ENCODE measurements at places on chromosomes 13 and 19.

GRCh38 chr13:72774019-72774418 lies 7.7 kb downstream of the DIS3 start:
- DNase-seq, result no peak

DNA sequence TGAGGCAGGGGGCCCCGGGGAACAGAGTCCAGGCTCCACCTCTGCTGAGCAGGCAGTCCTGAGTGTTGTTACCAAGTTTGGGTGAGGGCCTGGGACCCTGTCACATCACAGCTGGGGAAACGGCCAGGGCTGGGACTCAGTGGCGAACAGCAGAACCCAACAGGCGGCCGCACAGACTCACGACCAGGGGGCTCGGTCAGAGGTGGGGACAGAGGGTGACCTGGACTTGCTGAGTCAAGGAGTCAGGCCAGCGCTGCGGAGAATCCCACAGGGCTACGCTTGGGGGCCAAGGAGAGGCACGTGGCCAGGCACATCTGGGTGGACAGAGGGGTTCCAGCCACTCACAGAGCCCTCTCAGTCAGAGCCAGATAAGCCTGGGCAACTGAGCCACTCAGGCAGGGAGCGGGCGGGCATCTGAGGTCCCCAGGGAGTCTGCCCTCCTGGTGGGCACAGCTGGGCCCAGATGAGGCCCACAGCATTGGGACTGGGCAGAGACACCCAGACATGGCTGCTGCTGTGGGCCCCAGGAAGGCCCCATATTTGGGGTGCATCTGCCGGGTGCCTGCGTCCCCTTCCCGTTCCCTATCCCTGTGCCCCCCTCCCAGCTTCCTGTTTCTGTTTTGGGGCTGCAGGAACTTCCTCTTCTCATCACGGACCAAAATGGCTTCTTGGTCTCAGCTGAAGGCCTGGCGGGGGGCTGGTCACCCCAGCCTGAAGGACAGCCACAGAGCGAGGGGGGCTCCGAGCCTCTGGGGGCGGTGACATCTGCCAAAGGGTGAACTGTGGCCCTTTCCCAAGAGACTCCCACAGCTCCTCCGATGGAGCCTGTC lies 34.0 kb downstream of the CEBPA start:
- DNase-seq, result no peak

GRCh38 chr19:19250196-19250801 lies 22.8 kb downstream of the TM6SF2 start:
- no peak for DNase-seq

DNA sequence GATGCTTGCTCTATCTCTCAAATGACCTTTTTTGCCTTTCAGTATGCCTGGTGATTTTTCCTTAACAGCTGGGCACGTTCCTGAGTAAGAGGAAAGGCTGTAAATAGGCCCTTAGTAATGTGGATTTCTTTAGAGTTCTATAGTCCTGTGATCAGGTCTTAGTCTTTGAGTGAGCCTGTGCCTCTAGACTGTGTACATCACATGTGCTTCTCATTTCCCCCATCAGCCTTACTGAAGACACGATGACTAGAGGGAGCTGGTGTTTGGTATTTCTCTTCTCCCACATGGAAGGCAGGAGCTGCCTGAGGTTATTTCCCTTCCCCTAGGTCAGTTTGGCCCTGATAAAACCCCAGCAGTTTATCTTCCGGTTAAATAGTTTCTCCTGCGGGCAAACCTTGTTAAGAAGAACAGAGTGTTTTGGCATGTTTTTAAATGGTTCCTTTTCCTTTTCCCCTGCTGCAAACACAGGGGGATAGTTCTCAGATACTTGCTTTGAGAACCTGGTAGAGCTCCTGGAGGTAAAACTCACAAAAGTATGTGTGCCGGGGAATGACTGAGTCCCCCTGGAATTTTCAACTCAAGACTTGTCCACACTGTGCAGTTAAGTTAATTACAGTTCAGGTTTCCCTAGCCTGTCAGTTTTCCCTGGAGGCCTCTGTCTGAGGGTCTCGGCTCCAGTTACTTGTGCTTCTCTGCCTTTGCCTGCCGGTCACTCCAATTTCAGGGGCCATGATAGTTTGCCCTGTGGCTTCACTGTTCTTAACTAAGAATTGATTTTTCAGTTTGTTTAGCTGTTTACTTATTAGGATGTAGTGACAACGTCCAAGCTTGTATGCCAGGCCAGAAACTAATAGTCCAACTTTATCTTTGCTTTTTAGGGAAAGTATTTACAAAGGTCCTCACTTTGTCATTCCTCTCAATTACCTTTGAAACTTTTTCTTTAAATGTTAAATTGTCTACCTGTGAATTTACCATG lies 94.4 kb downstream of the URI1 start:
- no peak for DNase-seq

GRCh38 chr19:40257096-40257517 lies 28.0 kb downstream of the AKT2 start:
- DNase-seq, result no peak

DNA sequence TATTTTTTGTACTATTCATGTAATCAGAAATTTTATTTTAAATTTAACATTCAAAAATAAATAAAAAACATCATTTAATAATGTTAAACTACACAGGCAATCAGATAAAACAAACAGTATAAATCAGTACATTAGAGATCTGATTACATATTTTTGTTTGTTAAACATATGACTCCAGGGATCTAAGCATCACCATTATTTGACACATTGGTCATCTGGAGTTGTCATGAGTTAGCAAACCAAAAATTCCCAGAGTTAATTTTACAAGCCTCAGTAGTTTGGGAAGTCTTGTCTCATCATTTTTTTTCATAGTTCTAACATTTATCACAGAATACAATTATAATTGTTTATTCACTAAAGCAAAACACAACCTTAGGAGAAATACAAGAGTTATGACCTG lies 770.8 kb upstream of the SLITRK6 start:
- DNase-seq, result no peak

DNA sequence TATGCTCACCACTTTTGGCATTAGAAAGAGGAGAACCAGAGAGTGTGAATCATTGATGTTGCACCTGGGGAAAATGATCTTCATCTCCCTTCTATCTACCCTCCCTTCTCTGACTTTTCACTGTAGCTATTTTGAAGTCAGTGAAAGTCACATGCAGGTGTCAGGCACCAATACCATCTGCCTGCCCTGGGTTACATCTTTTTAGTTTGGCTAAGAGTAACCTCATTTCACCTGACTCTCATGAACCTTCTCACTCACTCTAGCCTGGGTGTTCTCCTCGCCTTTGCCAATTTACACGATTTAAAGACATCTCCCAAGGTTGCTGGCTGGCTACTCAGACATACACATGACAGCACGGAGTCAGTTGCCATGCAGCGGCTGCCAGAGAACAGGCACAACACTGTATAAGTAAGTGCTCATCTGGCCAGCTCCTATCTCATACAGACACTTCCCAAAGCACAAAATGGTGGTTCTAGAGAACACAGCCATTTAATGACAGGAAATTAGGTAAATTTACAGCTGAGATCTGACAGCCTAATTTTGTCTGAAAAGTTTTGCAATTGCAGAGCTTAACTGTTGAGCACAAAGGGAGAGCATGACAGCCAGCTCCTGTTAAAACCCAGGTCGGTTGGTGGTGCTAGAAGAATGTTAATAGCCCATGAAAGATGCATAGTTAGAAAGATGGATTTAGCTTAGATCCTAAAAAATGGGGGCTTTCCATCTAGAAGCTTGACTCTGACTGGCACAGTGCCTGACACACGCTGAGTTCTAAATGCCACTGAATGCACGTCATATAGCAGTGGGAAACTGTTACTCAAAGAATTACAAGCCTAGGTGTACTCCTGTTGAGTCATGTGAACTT lies 32.5 kb downstream of the LCP1 start:
- DNase-seq, result no peak

DNA sequence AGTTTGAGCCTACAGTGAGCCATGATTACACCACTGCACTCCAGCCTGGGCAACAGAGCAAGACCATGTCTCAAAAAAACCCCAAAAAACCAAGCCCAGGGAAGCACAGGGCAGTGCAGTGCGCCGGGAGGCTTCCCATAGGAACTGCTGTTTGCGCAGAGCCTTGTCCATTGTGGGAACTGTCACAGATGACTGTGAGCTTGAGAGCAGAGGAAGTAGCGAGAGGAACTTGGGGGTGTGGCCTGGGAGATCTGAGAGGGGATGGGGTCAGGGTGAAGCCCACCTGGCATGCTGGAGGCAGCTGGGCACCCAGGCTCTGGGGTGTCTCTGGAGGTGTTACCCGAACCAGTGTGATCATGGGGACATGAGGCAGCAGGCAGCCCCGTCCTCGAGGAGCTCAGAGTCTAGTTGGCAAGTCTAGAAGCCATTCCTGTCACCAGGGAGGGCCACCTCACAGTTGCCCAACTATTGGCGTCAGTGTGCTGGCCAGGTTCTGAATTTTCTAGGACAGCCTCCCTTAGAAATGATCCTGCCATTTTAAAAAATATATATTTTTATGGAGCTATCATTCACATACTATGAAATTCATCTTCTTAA lies 10.4 kb downstream of the KDM4B start:
- no peak for DNase-seq

GRCh38 chr13:55229906-55230569 lies 1910.7 kb upstream of the PRR20A start:
- DNase-seq, result no peak

GRCh38 chr13:83943530-83944279 lies 61.4 kb upstream of the SLITRK1 start:
- peak; percentile 1 for DNase-seq

GRCh38 chr19:7507884-7508283 lies 8.0 kb upstream of the ZNF358 start:
- DNase-seq, result no peak

DNA sequence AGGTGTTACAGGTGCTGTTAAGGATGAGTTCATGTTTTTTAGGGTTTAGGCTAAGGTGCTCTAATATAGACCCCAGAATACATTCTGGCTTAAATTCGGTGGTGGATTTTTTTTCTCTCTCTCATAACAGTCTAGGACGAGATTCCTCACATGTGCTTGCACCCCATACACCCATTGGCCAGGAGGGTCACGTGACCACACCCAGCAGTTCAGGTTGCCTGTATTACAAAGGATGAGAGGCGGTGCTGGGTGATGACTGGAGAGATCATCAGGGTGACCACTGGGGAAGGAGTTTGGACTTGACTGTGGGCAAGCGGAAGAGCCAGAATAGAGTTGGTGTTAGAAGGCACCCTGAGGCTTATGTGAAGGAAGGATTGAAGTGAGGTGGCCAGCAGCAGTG lies 27.7 kb downstream of the PPP2R1A start:
- DNase-seq, result no peak

- no peak for DNase-seq
Measured at GRCh38 chr19:12867120-12868099, 13.8 kb downstream of the DNASE2 start.

DNA sequence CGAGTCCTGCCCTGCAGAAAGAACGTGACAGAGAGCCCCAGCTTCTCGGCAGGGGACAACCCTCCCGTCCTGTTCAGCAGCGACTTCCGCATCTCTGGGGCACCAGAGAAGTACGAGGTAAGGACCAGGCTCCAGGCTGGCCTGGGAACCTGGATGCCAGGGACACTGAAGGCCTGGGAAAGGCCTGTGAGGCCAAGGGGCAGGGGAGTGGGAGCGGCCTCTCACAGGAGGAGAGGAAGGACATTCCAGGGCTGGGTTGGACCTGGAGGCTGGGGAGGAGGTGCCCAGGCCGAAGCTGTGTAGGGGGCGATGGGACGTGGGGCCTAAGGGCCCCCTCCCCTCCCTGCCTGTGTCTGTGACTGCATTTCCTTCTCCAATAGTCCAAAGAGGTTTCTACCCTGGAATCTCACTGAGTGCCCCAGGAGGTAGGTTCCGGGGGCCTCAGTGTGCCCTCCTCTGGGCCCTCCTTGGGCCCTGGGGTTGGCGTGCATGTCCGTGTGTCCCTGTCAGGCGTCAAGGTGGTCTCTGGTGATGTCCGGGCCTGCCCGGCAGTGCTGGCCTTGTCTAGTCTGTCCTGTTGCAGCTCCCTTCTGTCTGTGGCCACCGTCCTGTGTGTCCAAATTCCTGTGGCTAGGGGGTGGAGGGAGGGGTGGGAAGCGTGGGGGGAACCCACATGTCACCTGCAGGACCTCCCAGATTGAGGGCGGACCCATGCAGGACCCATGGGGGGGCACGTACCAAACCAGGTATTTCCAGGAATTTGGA lies 16.9 kb upstream of the CD22 start:
- DNase-seq, result no peak

GRCh38 chr13:98466634-98467236 lies 110.2 kb downstream of the STK24 start:
- no peak for DNase-seq

- no peak for DNase-seq
Measured at GRCh38 chr13:51765142-51765515, 38.8 kb downstream of the DHRS12 start.

DNA sequence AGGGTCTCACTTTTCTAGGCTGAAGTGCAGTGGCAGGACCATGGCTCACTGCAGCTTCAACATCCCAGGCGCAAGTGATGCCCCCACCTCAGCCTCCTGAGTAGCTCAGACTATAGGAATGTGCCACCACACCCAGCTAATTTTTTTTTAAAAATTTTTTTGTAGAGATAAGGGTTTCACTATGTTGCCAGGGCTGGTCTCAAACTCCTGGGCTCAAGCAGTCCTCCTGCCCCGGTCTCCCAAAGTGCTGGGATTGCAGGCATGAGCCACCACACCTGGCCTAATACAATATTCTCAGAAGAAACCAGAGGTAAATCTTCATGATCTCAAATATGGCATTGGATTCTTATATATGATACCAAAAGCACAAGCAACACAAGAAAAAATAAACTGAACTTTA lies 47.7 kb downstream of the FLT1 start:
- DNase-seq, result no peak

- peak; percentile 98 for DNase-seq
Measured at GRCh38 chr19:1269065-1269477, at the start of gene CIRBP. CIRBP (plus strand) TSS chr19:1269332; CDS start chr19:1270934, 1,602 bp downstream.

- no peak for DNase-seq
Measured at GRCh38 chr19:32103541-32103940, 241.9 kb upstream of the ZNF507 start.

- no peak for DNase-seq
Measured at GRCh38 chr19:35755550-35756376, 1.1 kb downstream of the HSPB6 start.

GRCh38 chr13:32165796-32166195 lies 134.2 kb downstream of the FRY start:
- DNase-seq, result peak; percentile 28

GRCh38 chr13:110246530-110246929 lies 60.4 kb downstream of the COL4A1 start:
- no peak for DNase-seq

All from hippocampal formation (tissue), 2 donors.